D721Med (cell line): ENCODE measurements at places on chromosomes 5 and 9.
A peak's percentile ranks its signal among the peaks of the same experiment; 100 is the strongest.

- DNase-seq: no peak
These were observed 48.2 kb downstream of the P4HA2 start for GRCh38 chr5:132179405-132179804.

DNA sequence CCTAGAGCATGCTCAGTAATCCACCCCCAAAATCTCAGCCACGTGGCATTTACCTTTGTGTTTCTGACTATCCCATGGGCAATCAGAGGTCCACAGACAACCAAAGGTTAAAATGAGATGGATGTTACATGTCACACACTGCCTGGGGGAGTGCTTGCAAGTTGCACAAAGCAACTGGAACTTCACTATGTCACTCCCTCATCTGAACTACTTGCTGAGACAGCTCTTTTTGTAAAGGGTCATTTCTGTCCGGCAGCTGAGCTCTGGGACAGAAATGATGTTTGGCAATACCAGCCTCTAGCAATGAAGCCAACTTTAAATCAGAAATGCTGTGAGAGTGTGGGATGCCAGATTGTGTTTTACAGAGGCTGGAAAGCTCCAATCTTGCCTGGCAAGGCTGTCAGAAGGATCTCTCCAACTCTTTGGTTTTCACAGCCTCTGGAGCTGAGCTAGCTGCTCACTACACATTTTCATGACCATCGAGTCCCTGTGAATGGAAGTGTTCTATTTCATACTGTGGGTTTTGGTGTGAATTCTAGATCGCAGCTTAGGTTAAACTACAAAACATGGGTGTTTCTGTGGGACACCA lies 66.3 kb upstream of the TMEM215 start:
- no peak for DNase-seq

GRCh38 chr9:112750016-112750763 lies at the start of gene SNX30:
Gene SNX30, plus strand, starts transcription at chr9:112750760. Its CDS starts 242 bp downstream, at chr9:112751002.
- peak; percentile 81 for DNase-seq

DNA sequence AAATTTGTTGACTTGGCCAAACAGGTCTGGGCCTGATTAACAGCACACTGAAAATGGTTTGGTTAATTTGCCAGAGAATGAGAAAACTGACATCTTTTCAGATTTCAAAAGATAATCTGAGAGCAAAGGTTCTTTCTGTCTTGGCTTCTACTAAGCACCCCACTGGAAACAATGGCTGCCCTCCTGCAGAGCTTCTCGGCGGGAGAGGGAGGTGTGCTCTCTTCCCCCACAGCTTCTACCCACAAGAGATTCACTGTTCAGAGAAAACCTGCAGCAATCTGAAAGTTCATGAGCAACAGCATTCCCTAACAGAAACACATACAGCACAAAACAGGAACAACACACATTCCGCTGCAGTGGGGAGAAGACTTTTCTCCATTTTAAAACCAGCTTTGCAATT lies 3.0 kb downstream of the DNAH5 start:
- DNase-seq: no peak

GRCh38 chr9:36632892-36633291 lies 60.2 kb downstream of the MELK start:
- DNase-seq: no peak
